ENCODE measurements at places on chromosomes 3 and 15.

GRCh38 chr3:196666001-196666867 is 26.7 kb downstream of the NRROS start:
- peak; percentile 87 for DNase-seq

DNA sequence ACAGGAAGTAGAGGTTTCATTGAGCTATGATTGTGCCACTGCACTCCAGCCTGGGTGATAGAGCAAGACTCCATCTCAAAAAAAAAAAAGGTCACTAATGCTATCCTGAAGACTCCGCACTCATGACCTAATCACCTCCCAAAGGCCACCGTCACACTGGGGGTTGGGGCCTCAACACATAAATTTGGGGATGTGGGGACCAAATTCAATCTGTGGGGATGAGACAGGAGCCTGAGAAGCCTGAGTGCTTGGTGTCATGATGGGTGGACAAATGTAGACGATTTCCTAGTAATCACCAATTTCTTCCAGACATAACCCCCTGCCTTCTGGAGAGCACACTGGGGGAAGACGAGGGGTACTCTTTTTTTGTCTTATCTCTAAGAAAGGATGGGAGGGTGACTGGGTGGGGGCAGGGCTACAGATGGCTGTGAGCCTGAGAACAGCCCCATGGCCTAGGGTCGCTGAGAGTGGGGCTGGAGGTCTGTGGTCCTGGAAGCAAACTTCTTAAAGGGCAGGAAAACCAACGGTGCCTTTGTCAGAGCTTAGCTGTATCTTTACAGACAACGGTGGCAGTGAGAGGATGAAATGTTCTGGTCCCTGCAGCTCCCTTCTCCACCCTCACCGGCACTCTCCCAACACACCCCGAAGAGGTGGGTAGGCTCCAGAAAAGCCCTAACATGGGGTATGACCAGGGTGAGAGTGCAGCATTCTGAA is 16.6 kb upstream of the KLF13 start:
- DNase-seq, result peak; percentile 23

- DNase-seq, result no peak
Measured at GRCh38 chr3:151774910-151775309, 39.0 kb upstream of the AADAC start.

GRCh38 chr3:66396161-66396760 is 104.6 kb downstream of the LRIG1 start:
- DNase-seq, result no peak

DNA sequence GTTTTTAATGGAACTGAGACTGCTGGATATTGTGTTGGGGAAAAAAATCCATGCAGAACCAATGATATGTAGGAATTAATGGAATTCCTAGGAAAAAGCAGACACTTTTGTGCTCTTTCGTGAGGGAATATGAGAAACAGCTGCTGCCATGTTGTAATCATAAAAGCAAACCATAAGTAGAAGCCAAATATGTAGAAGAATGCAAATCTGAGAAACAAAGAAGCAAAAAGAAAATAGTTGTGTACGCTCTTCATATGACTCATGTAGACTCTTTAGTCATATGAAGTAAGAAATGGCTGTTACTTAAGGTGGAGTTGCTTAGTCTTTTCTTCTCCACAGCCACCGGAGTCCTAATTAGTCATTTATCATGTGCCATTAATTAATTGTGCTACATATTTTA is 298.6 kb upstream of the ZNF717 start:
- DNase-seq, result no peak

DNA sequence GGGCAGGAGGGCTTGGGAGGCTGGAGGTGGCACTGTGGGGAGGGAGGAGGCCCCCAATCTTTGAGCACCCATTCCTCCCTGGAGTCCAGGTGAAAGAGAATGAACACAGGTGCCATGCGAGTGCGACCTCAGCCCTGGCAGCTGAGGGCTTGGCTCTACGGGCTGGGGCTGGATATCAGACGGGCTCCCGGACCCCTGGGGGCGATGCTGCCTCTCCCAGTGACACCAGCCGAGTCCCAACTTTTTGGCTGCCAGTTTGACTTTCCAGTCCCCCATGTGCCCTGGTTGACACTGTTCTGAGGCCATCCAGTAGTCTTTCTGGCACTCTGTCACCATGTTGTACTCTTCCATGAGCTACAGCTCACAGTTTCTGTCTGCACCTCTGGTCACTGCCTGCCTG is 1.2 kb downstream of the VILL start:
- peak; percentile 53 for DNase-seq

DNA sequence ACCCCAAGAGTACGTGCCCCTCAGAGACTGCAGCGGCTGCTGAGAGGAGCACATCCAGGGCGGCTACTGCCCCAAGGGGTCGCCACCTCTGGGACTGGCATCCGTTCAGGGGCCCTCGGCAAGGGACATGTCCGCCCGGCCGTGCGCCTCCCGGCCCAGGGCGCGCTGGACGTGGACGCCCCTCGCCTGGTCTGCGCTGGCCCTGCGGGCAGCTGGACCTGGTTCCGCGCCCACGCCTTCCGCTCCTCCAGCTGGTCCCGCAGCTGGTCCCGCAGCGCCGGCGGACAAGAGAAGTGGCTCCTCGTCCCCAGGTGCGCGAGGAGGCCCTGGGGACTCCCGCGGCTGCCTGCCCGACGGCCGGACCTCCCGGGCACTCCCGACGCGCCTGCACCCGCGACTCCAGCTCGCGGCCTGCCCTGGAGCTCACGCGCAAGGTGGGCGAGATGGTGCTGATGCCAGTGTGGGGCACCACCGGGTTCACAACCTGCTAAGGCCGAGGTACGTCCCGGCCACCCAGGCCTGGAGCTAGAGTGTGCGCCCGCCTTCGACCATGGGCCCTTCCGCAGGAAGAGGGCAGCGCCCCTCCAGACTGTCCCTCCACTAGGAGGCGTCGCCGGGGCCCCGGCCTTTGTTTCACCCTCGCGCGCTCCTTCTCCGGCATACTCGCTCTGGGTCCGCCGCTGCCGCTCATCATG is 14.4 kb upstream of the GP9 start:
- DNase-seq, result no peak

GRCh38 chr3:97686258-97686657 is 78.3 kb upstream of the ARL6 start:
- DNase-seq, result no peak

- DNase-seq, result no peak
Measured at GRCh38 chr3:195169011-195169649, 101.8 kb downstream of the XXYLT1 start.

DNA sequence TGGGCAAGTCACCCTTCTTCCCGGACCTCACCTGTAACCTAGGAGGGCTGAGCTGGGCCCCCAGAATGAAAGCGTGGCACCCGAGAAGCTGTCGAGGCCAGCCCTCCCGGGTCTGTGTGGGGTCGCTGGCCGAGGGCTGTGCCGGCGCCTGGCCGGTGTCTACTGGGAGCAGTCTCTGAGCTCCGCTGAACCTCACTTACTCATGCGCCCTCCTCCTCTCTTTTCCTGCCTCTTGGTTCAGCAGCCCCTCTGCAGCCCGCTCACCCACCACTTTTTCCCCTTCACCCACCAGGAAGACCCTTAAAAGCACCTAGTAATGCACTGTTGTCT is 419 bp downstream of the HYKK start:
- peak; percentile 88 for DNase-seq

DNA sequence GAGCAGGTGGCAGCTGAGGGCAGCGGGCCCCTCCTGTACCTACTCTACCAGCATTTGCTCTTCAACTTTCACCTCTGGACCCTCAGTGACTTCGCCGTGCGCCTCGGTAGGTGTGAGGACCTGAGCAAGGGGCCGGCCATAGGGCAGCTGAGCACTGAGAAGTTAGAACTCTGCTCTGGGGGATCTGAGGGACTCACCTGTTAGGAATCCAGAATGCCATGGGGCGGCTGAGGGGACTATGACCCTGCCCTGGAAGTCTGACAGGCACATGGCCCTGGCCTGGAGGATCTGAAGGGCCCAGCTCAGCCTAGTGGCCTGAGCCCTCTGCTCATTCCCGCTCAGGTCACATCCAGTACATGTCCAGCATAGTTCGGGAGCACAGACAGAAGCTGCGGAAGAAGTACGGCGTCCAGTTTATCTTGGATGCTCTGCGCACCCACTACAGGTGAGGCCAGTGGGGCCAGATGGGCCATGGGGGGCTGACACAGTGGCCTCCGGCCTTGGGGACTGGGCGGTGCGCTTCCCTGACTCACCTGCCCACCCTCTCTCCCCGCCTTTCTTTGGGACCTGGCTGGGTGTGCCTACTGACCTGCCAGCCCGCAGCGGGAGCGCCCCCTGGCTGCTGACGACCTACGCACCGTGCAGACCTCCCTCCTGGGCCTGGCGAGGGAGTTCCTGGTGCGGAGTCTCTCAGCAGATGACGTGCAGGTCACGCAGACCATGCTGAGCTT is 18.8 kb downstream of the NBEAL2 start:
- peak; percentile 98 for DNase-seq

DNA sequence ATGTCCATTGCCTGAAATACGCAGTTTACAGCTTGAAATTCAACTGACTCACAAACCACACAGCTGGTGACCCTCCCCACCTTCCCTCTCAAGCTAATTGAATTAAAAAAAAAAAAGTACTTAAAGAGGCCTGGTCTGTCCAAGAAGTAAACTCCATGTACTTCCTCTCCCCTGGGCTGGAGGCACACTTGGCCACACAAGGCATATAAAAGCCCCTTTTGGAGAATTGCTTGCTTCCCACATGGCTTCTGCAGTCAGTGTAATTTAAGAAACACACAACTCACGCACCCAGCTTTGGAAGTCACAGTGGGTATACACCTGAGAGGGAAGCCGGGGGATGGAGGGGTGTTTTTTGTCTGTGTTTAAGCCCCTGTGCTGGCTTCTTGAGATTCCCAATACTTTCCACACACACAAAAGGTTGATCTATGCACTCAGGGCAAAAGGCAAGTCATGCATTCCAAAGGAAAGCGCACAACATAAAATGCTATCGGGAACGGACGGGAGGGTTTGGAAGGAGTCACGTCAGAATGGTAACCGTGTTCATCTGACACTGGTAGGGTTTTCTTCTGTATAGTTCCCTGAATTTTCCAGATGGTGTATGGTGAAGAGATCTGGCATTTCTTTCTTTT is 106.6 kb upstream of the ALDH1A3 start:
- peak; percentile 32 for DNase-seq

Measured in osteoblast (primary cell).